NCI-H524 (cell line): ENCODE measurements at places on chromosomes 1 and 21.

GRCh38 chr1:64476251-64476952 lies 6.5 kb downstream of the CACHD1 start:
- no peak for DNase-seq

DNA sequence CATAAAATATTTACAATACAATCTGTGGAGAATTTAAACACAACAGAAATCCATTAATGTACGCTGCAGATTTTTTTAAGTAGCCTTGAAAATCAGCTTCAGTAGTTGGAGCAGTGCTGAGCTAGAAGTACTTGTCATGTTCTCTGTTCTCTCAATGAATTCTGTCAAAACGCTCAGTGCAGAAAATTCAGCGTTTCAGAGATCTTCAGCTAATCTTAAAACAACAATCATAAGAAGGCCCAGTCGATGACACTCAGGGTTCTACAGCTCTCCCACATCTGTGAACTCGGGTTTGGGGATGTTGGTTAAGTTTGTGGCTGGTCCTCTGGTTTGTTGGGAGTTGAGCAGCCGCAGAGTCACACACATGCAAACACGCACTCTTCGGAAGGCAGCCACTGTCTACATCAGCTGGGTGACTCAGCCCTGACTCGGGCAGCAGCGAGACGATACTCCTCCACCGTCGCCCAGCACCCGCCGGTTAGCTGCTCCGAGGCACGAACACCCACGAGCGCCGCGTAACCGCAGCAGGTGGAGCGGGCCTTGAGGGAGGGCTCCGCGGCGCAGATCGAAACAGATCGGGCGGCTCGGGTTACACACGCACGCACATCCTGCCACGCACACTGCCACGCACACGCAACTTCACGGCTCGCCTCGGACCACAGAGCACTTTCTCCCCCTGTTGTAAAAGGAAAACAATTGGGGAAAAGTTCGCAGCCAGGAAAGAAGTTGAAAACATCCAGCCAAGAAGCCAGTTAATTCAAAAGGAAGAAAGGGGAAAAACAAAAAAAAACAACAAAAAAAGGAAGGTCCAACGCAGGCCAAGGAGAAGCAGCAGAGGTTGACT lies 161.2 kb downstream of the RUNX1 start:
- DNase-seq: peak; percentile 17

- DNase-seq: no peak
Measured at GRCh38 chr1:211532088-211532444, 40.1 kb upstream of the RD3 start.

- DNase-seq: peak; percentile 17
Measured at GRCh38 chr1:6373961-6374720, 19.4 kb downstream of the ACOT7 start.

- no peak for DNase-seq
Measured at GRCh38 chr21:24096651-24097050, 1510.6 kb downstream of the MRPL39 start.

DNA sequence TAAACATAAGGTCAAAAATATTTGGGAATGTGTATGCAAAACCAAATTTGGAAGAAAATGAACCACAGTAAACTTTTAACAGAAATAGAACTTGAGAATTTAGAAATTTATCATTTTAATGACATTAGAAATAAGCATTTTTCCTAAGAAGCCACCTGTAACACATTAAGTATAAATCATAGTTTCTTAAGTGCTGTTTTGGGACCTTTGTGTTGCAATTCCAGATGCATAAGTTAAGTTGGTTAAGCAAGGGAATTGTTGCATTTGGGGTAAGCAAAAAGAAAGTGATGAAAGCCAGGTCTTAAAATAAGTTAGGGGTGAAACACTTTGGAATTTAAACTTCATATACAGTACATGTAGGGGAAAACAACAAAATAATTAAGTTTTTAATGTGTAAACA lies 49.8 kb downstream of the CDKN2C start:
- no peak for DNase-seq

- peak; percentile 94 for DNase-seq
Measured at GRCh38 chr1:188170411-188170810, 1341.7 kb downstream of the PLA2G4A start.

DNA sequence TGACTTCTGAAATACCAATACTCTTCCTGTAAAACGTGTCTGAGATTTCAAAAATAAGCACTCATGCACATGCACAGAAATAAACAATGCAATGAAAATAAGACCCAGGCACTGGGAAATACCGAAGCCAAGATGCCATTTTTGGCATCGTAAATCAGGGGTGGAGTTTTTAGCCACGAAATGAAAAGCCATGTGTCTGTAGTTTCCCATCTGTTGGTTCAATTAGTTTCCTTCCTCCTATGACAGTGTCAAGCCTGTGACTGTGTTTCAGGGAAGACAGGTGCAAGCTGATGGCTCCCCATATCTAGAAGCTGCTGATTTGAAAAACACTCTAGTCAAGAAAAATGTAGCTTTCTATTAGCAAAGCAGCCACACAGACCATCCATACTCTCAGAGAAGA lies 480.4 kb upstream of the CAMK1G start:
- DNase-seq: peak; percentile 79

DNA sequence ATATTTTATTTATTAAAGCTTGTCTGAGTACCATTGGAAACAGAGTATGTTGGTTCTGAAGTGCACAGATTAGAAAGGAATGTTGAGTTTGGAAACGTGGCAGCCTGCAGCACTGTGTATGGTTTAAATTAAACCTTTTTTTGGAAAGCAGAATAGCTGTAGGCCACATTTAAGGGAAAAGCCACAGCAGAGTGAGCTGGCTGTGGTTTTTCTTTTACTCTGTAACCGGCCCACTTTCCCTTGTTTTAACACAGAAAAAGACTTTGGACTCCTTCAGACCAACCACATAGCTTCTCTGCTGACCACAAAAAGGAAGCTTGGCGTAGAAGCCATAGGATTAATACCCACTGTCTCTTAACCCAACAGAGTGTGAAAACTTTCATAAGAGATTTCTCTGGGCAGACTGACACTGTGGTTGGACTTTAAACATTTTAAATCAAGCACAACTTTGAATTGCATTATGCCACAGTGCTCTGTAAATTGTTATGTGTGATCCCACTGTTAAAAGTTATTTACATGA lies 75.2 kb downstream of the NFIA start:
- DNase-seq: no peak

GRCh38 chr1:238830036-238830611 lies 556.2 kb upstream of the CHRM3 start:
- DNase-seq: no peak

DNA sequence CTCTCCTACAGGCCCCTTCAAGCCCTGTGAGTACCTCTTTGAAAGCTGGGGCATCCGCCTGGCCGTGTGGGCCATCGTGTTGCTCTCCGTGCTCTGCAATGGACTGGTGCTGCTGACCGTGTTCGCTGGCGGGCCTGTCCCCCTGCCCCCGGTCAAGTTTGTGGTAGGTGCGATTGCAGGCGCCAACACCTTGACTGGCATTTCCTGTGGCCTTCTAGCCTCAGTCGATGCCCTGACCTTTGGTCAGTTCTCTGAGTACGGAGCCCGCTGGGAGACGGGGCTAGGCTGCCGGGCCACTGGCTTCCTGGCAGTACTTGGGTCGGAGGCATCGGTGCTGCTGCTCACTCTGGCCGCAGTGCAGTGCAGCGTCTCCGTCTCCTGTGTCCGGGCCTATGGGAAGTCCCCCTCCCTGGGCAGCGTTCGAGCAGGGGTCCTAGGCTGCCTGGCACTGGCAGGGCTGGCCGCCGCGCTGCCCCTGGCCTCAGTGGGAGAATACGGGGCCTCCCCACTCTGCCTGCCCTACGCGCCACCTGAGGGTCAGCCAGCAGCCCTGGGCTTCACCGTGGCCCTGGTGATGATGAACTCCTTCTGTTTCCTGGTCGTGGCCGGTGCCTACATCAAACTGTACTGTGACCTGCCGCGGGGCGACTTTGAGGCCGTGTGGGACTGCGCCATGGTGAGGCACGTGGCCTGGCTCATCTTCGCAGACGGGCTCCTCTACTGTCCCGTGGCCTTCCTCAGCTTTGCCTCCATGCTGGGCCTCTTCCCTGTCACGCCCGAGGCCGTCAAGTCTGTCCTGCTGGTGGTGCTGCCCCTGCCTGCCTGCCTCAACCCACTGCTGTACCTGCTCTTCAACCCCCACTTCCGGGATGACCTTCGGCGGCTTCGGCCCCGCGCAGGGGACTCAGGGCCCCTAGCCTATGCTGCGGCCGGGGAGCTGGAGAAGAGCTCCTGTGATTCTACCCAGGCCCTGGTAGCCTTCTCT lies 23.5 kb downstream of the UBE2T start:
- no peak for DNase-seq

- peak; percentile 63 for DNase-seq
Measured at GRCh38 chr1:103106426-103107341, 1.6 kb downstream of the COL11A1 start.

DNA sequence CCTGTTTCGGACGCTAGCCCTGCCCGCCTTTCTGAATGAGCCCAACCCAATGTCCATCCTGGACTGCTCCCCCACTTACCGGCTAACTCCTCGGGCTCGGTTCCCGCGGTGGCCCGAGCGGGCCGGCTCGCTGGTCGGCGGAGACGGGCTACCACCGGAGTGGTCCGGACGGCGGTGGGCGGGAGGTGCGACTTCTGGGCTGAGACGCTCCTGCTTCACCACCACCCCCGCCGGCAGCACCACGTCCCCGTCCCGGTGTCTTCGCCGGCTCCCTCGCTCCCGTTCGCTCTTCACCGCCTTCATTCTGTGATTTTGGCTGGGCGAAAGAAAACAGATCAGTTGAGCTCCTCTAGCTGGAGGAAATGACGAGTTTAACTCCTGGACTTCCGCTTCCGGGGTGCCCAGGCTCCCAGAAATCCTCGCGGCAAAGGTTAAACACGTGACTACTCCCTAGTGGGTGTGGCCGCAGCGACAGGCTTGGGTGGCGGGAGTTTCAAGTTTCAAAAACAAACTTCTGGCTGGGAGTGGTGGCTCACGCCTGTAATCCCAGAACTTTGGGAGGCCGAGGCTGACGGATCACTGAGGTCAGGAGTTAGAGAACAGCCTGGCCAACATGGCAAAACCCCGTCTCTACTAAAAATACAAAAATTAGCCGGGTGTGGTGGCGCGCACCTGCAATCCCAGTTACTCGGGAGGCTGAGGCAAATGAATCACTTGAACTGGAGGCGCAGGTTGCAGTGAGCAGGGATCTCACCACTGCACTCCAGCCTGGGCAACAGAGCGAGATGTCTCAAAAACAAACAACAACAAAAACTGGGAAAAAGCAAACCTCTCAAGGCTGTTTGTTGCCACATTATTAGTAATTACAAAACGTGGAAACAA lies at the start of gene SNIP1:
SNIP1 (minus strand) TSS at position 367 of the 882 bp plus-strand sequence; CDS start at position 303, 64 bp downstream.
- peak; percentile 88 for DNase-seq

- no peak for DNase-seq
Measured at GRCh38 chr1:4127592-4128140, 227.6 kb upstream of the C1orf174 start.

GRCh38 chr1:232422898-232423297 lies 207.0 kb downstream of the SIPA1L2 start:
- DNase-seq: no peak

DNA sequence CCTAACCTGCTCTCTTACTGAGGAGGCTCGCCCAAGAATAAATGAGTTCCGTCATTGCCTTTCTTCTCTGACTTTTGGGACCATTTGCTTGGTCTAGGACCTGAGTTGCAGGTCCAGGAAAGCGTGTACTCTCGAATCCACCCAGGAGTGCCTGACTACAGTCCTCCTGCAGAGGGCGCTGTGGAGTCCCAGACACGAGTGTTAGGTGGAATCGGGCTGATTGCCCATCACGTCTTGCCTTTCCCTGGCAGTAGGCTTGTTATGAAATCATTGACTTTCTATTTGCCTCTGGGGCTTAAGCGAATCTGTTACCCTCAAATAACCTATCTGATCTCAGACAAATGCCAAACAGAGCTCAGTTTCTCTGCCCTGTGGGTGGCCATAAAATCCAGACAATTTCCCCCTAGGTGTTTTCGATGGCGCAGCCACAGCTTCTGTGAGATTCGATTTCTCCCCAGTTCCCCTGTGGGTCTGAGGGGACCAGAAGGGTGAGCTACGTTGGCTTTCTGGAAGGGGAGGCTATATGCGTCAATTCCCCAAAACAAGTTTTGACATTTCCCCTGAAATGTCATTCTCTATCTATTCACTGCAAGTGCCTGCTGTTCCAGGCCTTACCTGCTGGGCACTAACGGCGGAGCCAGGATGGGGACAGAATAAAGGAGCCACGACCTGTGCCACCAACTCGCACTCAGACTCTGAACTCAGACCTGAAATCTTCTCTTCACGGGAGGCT lies at the start of gene IL20:
IL20 (plus strand) TSS at position 685 of the 733 bp plus-strand sequence. CDS start 230 bp downstream, outside the sequence.
- DNase-seq: peak; percentile 52

DNA sequence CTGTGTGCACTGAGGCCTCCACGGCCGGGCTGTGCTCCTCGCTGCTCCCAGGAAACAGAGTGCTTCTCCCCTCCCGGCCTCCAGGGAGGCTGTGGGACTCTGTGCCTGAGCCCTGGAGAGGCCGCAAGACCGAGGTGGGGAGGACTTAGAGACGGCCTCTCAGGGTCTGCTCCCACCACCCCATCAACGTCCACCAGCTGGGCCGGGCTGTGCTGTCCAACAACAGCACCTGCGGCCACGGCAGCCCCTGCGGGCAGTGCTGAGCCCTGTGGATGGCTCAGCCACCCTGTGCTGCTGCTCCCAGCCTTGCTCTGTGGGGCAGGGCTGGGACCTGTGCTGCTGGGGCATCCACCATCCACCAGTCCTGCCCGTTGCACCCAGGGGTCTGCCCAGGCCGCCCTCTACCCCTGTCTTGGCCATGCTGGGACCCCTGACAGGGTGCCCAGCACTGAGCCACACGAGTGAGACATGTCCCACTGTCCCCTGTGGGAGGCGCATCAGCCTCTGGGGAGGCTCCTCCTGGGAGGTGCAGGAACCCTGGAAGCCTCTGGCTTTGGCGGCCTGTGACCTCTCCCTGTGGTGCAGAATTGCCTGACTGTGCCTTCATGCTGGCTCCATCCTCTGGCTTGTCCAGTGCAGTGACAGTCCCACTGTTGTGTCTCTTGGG lies 31.2 kb upstream of the LRRC3 start:
- DNase-seq: no peak

DNA sequence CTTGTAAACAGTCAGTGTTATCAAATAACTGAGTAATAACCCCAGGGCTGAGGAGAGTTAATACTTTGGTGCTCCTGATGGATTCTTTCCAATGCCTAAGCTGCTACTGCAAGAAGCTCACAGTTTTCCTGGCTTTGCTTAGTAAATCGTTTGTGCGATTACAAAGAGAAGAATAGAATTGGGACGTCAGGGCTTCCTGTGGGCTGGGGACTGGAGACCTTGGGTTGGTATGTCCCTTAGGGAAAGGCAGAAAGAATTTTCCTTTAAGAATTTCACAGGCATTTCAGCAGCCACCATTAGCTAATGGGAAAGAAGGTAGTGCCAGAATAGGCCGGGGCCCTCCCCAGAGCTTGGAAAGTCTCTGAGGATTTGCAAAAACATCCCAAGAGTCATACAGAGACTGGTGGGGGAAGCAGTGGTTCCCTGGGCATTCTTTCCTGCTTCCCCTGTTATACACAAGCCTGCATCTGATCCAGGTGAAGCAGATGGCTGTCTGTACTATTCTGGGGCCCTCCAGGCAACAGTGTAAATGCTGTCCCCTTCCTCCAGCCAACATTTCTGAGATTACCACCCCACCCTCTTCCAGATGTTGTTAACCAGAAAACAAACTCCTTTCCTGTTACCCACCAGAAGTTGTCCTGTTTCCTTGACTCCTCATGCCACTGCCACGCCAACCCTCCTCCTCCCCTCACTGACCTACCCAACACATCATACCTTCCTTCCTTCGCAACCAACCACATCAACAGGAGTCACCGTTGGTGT lies 40.2 kb downstream of the PLXNA2 start:
- DNase-seq: no peak
